ENCODE measurements at places on chromosomes 1 and 21.
A peak's percentile ranks its signal among the peaks of the same experiment; 100 is the strongest.

- DNase-seq: no peak
Measured at GRCh38 chr1:234629026-234629425, 19.0 kb upstream of the IRF2BP2 start.

DNA sequence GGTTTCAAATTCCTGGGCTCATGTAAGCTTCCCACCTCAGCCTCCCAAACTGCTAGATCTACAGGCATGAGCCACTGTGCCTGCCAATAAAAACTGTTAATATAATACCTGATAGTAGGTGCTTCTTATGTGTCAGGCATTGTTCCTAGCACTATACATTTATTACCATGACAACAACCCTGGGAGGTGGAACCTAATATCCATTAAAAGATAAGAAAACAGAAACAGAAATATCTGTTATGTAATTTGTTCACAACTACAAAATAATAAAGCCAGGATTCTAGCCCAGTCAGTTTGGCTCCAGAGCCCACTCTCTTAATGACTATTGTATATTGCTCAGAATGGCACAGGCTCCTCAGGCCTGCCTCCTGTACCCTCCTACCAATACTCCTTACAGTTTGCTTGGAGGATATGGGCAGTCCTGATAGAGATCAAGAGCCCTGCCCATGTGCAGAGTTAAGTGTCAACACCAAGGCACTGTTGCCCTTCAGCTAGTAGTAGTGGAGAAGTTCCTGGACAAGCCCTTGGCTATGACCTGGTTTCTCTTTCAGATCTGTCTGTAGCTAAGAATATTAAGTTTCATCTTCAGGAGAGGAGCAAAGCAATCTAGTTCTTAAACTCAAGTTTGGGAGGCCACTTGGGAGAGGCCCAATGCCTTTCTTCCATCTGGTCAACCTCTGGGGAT is 22.4 kb downstream of the RPL5 start:
- DNase-seq: no peak

DNA sequence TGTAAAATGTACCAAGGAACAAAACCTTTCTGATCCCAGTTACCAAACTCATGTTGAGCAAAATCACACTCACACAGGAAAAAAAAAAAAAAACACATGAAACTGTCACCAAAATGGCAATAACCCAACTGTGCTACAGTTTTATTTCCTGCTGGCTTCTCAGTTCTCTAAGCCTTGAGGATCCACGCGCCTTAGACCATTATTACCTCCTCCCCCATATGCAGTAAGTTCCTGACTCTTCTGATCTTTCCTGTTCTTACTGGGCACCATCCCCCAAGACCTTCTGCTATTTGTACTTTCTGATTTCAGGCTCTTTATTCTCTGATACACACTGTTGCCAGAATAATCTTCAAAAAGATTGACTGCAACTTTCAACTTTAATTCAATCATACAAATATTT is 79.6 kb downstream of the SLC45A1 start:
- no peak for DNase-seq

DNA sequence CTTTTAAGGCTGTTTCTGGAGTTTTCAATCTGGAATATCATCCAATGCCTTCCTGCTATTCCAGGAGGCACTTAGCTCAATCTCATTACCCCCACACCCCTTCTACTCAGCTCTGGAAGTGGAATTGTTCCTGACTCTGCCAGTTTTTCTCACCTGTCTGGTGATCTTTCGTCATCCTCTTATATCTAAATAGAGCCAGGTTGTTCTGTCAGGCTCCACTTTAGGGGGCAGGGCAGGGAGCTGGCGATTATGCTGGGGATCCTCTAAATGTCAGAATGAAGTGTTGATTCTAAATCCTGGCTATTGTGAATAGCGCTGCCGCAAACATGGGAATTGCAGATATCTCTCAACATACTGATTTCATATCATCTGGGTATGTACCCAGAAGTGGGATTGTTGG is 63.6 kb upstream of the ETV3 start:
- no peak for DNase-seq

DNA sequence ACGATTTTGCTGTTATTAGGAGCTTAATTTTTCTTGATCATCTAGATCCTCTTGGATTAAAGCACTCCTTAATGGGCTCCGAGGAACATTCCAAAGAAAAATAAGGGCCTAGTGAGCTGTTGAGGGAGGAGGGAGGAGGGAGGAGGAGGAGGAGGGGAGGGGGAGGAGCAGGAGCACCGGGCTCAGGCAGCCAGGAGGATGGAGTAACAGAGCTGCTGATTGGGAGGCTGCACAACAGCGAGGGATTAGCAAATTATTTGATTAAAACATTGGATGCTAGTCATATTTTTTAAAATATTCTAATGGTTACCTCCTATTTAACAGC is 302.1 kb upstream of the RRP15 start:
- no peak for DNase-seq

DNA sequence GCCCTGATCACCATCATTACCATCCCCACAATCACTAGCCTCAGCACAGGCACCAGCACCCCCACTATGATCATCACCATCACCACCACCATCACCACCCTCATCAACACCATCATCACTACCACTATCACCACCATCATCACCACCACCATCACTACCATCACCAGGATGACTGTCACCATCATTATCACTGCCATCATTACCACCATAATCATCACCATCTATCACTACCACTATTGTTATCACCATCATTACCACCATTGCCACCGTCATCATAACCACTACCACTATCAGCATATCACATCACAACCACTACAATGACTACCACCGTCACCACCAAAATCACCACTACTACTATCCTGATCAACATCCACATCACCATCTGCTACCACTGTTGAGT is 57.3 kb upstream of the CASZ1 start:
- DNase-seq: no peak

DNA sequence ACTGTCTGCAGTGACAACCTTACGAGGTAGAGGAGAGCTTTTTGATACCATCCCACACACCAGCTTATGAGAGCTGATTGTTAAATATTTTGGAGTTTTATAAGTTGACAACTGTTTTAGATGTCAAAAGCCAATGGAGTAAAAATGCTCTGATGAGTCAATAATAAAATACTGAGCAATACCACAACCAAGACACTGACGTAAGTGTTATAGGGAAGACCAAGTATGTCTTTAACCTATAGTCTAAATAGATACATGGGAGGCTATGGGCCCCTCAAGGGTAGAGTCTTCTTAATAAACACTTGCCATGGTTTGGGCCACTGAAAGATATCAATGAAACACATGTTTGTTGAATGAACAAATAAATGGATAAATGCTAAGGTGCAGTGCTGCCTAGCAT is 49.2 kb downstream of the DUSP10 start:
- no peak for DNase-seq

- DNase-seq: no peak
Measured at GRCh38 chr1:24803987-24804530, 58.8 kb downstream of the CLIC4 start.

DNA sequence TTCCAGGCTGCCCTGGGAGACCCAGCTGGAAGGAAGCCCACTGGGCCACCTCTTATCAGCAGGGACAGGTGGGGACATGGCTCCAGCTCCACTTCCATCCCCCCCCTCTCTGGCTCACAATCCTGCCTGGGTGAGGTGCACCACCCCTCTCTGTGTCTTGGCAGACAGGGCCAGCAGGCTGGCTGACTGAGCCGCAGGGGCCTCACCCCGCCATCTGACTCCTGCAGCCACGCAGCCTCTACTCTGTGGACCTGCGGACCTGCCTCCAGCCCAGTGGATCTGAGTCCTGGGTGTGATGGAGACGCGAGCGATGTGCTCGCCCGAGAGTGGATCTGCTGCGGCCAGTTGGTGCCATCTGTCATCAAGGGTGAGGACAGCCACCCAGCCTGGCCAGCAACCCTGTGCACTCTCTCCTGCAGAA is 30.1 kb downstream of the RCC2 start:
- no peak for DNase-seq

DNA sequence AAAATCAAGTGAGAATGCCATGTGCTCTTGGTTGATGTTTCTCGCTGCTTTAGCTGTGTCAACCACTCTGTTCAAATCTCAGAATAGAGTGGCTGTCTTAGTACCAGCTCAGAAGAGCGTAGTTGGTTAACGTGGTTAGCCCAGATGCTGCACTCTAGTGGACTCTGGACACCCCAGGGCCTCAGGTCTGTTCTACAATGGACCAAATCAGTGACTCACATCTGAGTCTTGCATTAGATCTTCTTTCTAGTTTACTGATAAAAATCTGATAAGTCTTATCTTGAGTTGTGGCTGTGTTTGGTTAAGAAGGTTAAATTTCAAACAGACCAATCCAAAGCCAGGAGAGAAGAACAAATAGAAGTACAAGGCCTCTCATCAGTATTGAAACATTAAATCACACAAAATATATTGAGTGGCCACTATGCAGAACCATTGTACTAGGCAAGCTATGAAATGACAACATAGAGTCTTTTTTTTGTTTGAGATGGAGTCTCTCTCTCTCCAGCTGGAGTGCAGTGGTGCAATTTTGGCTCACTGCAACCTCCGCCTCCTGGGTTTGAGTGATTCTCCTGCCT is 104.1 kb downstream of the NR5A2 start:
- no peak for DNase-seq

GRCh38 chr1:168555508-168556046 is 11.8 kb upstream of the XCL2 start:
- DNase-seq: no peak

GRCh38 chr1:54001591-54001990 is 16.4 kb downstream of the LDLRAD1 start:
- no peak for DNase-seq

DNA sequence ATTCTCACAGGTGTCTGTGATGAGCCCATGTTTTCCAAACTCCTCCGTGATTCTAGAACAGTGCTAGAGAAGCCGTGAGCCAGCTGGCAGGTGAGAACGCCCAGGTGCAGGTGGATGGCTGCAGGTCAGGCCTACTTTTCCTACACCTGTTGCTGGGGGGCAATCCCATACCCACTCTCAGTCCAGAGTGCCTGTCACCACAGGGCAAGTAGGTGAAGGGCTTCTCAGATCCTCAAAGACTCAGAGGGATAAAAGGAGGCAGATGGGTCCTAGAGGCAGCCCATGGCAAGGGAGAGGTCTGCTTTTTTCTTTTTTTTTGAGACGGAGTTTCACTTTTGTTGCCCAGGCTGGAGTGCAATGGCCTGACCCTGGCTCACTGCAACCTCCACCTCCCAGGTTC is 50.7 kb upstream of the H6PD start:
- no peak for DNase-seq

DNA sequence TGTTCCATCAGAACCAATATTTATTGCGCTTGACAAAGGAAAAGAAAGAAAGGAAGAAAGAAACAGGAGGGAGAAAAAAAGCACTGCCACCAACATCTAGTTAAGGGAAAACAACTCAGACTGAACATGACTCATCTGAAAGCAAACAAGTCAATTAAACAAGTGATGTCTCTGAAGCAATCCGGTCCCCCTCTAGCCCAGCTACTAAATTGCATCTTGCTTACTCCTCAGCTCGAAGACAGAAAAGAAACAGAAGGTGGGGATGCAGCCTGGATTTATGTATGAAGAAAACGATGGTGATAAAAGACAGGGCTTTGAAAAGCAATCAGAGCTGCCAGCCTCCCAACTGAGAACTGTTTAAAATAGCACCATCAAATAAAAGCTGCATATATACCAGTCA is 188.2 kb downstream of the OMA1 start:
- no peak for DNase-seq

- DNase-seq: no peak
Measured at GRCh38 chr1:30382496-30382895, 340.9 kb downstream of the MATN1 start.

- no peak for DNase-seq
Measured at GRCh38 chr21:34260277-34261008, 103.4 kb upstream of the KCNE2 start.

DNA sequence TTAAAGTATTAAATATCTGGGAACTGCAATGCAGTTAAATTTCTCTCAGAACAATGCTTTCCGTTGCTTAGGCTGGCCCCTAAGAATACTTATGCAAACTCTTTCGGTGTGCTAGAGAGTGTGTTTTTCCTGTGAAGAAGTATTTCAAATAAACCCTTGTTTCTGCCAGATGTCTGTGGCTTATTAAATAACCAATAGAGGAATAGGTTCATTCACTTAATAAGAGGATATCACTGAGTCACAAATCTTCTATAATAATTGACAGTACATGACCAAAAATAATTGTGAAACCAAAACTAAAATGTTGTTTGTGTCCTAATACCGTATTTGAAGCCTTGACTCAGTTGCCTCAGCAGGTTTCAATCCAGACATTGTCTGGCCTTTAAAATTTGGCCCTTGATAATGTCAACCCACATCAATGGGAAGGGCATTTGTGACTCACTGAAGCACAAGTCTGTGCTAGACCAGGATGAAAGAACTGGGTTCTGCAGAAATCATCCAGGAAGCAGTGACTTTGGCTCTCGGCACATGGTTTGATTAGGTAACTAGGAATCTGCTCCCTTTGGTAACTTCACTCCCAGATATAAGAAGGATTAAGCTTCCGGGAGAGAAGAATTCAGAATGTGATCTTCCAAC is 104.2 kb upstream of the BARHL2 start:
- no peak for DNase-seq

- DNase-seq: no peak
Measured at GRCh38 chr21:21213297-21213696, 215.1 kb downstream of the NCAM2 start.

- DNase-seq: peak; percentile 20
Measured at GRCh38 chr1:151511636-151512215, 539 bp downstream of the CGN start.

GRCh38 chr1:17140279-17140678 is 21.0 kb upstream of the PADI2 start:
- no peak for DNase-seq

- no peak for DNase-seq
Measured at GRCh38 chr1:67832737-67833601, at the start of gene GNG12. GNG12 (minus strand) TSS chr1:67833467; CDS start chr1:67707686, 125,781 bp downstream.

GRCh38 chr1:155531624-155532023 is 31.0 kb downstream of the ASH1L start:
- no peak for DNase-seq

Data from CD4-positive, alpha-beta T cell treated with Interleukin-12 subunit alpha and Interleukin-12 subunit beta, for 1 hour (primary cell).